ENCODE measurements at places on chromosomes 16 and 17.
A peak's percentile ranks its signal among the peaks of the same experiment; 100 is the strongest.

- DNase-seq = peak; percentile 77
These were observed 52.8 kb downstream of the NTN1 start for GRCh38 chr17:9074131-9074530.

GRCh38 chr16:74123195-74123594 lies 173.4 kb upstream of the PSMD7 start:
- no peak for DNase-seq

DNA sequence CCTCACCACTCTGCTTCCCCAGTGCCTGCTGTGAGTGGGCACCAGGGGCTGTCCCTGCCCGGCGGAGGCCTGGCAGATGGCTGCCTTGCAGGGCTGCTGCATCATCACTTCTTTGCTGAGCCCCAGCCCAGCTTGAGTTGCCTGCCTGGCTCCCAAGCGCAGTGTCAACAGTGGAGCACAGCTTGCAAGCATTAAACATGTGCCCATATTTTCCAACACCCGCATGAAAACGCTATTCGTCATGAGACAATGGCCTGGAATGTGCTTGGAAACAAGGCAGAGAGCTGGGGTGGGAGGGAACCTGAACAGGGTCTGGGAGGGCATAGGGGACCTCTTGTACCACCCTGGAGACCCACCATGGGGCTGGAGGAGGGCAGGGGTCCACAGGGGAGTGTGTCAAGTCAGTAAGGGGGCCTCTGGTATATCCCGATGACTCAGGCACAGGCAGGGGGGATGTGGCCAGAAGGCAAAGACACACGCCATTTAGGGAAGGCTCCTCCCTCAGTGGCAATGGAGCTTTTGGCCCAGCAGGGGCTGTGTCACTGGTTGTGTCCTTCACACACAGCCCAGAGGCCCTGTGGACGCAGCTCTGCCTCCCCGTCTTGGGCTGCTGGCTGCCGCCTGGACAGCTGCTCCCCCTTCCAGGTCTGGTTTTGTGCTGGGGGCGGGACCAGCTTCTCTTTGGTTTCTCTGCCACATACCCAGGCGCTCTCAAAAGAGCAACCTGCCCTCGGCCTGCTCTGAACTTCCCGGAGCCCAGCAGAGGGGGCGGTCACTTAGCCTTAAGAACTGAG lies 17.4 kb upstream of the MTSS2 start:
- DNase-seq = no peak

GRCh38 chr16:26269673-26270072 lies 577.9 kb downstream of the HS3ST4 start:
- no peak for DNase-seq

GRCh38 chr17:48357779-48358602 lies 72.0 kb downstream of the SKAP1 start:
- DNase-seq = no peak

- peak; percentile 72 for DNase-seq
These were observed 1.4 kb downstream of the PRAC2 start for GRCh38 chr17:48724251-48725003.

DNA sequence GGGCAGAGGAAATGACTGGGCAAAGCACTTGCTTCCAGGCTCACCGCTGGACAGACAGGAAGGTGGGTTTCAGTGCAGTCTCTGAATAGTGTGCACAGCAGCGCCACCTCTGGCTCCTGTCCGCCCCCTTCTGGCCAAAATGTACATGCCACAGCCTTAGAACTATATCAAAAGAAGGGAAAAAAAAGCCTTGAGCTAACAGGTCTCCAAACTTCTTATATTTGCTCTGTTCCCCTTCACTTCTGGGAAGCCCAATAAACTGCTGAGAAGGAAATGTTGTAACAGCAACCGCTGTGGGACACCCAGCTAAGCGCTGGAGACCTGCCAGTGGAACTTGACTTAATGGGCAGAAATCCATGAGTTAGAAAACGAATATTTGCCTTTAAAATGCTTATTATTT lies 17.5 kb downstream of the COG7 start:
- DNase-seq = no peak

DNA sequence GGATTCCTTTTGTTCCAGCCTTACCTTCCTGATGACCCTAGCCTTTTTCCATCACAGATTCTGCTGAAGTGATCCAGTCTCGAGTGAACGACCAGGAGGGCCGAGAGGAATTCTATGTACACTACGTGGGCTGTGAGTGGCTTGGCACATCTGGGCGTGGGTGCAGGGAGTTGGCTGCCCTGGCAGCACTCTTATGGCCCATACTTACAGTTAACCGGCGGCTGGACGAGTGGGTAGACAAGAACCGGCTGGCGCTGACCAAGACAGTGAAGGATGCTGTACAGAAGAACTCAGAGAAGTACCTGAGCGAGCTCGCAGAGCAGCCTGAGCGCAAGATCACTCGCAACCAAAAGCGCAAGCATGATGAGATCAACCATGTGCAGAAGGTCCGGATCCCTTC lies 2.7 kb downstream of the KAT8 start:
- DNase-seq = no peak

DNA sequence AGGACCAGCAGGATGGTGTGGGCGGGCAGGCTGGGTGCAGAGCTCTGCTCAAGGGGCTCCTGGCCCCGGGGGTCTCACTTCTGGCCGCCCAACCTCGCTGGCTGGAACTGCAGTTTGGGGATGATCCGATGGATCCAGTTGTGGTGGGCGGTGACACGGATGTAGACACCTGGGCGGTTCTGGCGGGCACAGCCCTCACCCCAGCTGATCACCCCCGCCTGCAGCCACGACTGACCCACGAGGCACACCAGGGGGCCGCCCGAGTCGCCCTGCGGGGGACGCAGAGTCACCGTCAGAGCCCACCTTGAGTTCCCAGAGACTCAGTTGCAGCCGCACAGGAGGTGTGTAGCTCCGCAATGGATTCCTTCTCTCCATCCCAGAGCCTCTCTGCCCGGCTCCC lies 7.5 kb downstream of the PRSS27 start:
- DNase-seq = no peak

Measured in muscle of arm (tissue), 14 donors.